Stimulated activated CD8-positive, alpha-beta memory T cell treated with anti-CD3 and anti-CD28 coated beads, Interleukin-7, amount 100 ng/mL, for 4 hours (primary cell): ENCODE measurements at places on chromosomes 6 and 20.
A peak's percentile ranks its signal among the peaks of the same experiment; 100 is the strongest.

- no peak for DNase-seq
Observed at GRCh38 chr6:169850746-169851145, 99.3 kb downstream of the ERMARD start.

DNA sequence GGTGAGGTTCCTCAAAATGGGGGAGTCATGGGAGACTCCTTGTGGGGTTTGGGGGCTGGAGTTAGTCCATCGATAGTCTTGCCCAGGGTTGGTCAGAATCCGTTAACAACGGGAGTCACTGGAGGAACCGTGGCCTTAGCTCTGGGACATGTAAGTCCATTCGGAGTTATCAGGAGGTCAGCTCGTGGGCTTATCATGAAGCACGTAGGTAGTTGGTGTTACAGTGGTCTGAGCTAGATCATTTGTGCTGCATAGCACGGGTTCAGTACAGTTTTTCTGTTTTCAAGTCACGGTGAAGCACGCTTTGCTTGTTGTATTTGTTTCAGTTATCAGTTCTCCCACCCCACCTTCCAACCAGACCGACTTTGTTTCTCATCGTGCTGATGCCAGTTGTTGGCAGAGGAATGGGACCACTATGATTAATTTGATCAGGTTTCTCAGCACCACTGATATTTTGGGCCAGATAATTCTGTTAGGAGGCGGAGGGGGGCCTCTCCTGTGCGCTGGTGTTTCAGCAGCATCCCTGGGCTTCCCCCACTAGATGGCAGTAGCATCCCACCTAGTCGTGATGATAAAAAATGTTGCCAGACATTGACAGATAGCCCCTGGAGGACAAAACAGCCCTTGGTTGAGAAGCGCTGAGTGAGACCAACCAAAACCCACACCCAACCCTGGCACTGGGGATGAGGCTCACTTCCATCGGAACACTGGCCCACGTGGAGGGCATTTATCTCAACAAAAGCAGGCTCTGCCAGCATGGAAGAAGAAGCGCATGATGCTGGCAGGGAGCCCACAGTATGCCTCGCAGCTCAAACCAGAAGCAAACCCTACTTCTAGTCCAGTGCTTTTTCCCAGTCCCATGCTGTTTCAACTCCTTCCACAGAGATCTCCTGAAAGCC is 2.2 kb upstream of the APMAP start:
- peak; percentile 64 for DNase-seq

DNA sequence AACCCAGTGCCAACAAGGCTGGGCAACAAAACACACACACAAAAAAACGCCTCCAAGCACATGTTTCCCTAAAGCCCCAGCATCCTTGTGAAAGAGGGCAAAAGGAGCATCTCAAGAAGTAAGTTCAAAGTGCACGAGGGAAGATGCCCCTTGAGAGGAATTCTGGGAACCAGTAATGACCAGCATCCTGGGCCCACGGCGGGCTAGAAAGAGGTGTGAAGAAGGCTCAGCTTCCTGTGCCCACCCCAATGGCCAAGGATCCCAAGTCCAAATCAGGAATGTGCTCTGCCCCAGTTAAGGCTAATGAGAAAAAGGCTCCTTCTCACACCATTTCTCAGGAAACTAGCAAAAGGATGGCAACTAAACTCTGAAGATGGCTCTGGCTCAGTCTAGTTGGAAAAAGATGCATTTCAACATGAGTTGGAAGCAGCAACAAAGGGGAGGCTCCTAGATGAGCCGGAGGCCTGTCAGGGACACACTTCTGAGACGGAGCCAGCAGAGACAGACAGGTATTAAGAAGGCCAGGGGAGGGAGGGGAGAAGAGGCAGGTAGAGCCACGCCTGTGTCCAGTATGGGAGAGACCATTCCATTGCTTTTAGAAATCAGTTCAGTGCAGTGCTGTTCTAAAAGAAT is 3.2 kb downstream of the RIMS4 start:
- no peak for DNase-seq

DNA sequence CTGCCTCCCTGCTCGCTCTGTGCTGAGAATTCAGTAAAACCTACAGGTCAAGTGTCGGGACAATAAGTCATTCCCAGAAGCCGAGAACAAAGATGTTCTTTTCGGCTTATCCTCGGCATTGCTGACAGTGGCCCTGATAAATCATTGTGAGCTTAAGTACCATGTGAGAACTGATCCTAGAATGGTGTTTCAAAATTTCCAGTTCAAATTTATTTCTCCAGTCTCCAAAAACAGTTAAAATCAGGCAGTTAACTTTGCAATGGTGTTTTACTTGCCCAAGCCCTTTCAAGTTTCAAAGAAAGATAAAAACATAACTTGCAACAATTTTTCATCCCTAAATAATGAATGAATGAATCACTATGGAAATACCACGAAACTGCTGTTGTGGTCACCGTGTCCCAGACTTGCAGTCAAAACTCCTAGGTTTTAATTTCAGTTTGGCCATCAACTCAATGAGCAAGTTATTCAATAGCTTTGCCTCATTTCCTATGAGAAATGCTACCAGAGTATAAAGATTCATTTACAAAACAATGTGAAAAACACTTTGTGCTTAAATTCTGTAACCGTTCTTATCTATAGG is 4.3 kb downstream of the ATP5F1E start:
- no peak for DNase-seq

GRCh38 chr20:11907621-11908020 is 10.1 kb upstream of the BTBD3 start:
- no peak for DNase-seq

GRCh38 chr6:112202639-112203341 is 51.6 kb downstream of the LAMA4 start:
- DNase-seq, result no peak

GRCh38 chr6:65876668-65877067 is 169.6 kb upstream of the EYS start:
- DNase-seq, result no peak

DNA sequence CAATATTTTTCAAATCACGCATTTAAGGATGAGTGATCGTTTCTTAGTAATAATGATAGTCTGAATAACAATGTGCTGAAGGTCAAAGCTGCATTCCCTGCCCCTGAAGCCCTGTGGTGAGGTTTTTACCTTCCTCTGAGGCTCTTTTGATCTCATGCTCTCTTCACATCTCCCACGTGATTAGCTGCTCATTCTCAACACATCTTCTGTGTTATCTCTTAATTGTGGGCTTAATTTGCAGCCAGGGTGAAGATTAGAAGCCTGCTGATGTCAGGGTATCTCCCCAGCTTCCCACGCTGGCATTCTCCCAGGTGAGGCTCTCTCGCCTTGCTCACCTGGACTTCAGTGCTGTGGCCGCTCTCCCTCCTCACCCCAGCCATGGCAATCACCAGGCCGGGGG is 109.7 kb upstream of the FOXQ1 start:
- no peak for DNase-seq

- no peak for DNase-seq
Observed at GRCh38 chr6:30615958-30616810, 859 bp downstream of the PPP1R10 start.

GRCh38 chr6:101395345-101395744 is 1.8 kb downstream of the GRIK2 start:
- no peak for DNase-seq

DNA sequence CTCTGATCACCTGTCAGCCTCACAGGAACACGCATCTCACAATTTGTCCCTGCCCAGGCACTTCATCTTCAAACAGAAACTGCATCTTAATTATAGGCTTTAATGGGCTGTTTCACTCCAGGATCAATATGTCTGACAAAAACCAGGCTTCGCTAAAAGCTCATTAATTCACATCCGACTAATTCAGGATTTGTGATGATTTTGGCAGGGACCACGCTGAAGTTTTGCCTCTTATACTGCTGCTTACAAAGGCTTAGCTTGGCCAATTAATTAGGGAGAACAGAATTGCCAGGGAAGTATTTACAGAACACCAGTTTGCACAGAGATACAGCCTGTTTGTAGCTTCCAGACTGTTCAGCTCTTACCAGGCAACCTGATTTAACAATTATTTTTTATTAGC is 541.0 kb upstream of the SPTLC3 start:
- no peak for DNase-seq

DNA sequence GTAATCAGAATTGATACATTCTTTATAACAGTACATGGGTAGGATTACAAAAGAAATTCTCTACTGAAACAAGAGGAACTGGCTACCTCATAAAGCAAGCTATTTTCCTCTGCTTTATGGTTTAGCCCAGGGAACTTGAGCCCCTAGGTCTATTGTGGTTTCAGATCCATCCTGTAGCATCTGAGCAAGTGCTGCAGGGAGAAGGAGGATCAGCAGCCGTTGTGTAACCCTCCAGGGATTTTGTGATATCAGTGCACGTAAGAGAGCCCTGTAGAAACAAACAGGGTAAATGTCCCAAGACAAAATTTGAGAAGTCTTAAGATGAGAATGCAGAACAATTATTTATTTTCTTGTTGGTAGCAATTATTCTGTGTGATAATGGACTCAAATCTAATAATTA is 165.2 kb upstream of the DEFB112 start:
- DNase-seq, result no peak

DNA sequence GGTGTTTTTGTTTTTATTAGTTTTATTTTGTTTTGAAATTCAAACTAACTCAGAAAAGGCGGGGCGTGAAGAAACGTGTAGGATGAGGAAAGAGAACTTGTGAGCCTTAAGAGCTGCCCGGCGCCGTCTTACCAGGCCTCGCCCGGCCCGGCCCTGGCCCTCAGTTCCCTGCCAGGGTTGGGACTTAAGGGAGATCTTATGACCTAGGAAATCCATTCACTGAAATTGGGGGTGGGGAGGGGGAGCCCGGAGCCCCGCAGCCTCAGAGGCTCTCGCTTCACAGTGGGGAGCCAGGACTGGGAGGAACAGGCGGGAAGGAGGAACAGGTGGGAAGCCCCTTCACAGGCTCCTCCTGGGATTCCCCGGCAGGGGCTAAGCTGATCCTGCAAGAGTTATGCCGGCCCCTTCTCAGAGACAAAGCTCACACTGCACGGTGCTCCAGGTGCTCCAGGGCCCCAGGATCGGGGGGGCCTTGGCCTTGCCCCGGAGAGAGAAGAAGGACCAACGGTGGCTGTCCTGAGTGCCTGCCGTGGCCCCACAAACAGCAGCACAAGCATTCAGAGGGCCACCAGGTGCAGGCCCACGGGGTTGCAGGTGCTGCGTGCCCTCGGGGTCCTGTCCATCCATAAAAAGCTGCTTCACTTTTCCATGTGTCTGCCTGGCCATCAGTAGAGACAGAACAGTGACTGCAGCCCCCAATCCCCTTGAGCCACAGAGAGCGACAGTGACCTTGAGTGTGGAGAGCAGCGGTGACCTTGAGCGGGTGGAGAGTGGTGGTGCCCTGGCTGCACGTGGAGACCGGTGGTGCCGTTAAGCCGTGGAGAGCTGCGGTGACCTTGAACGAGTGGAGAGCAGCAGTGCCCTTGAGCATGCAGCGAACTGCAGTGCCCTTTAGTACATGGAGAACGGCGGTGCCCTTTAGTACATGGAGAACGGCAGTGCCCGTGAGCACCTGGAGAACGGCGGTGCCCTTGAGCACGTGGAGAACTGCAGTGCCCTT is 152.7 kb downstream of the DLL1 start:
- no peak for DNase-seq

- no peak for DNase-seq
Observed at GRCh38 chr6:162478192-162478671, 249.3 kb downstream of the PRKN start.

GRCh38 chr20:21682521-21682954 is 22.9 kb upstream of the PAX1 start:
- DNase-seq, result no peak

- DNase-seq, result no peak
Observed at GRCh38 chr6:161238081-161238480, 35.8 kb downstream of the AGPAT4 start.

- DNase-seq, result no peak
Observed at GRCh38 chr6:42745083-42745639, 742 bp downstream of the TBCC start.

- DNase-seq, result no peak
Observed at GRCh38 chr6:63904650-63905248, 269.1 kb downstream of the PHF3 start.

GRCh38 chr20:33103556-33103955 is 24.1 kb downstream of the BPIFB4 start:
- DNase-seq, result no peak

GRCh38 chr20:17536944-17537444 is 5.8 kb upstream of the BFSP1 start:
- peak; percentile 32 for DNase-seq

GRCh38 chr6:53529324-53530036 is 15.4 kb downstream of the GCLC start:
- DNase-seq, result no peak

DNA sequence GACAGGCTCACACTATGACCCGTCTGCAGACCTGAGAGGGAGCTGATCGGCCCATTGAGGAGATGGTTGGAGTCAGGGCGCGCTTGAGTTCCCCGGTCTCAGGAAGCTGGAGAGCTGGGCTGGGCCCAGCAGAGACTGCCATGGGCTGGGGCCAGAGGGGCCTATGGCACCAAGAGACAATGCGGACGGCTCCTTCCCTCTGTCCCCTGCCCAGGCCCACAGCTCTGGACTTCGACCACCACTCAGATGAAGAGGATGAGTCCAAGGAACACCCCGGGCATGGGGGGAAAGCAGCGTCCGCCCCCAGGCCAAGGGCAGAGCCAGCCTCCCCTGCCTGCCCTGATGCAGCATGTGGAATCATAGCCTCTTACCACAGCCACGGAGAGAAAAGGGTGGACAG is 40.2 kb upstream of the PHACTR3 start:
- no peak for DNase-seq

- DNase-seq, result no peak
Observed at GRCh38 chr6:135686784-135687301, 164.7 kb upstream of the PDE7B start.

GRCh38 chr20:41654292-41654691 is 36.1 kb upstream of the CHD6 start:
- DNase-seq, result no peak

DNA sequence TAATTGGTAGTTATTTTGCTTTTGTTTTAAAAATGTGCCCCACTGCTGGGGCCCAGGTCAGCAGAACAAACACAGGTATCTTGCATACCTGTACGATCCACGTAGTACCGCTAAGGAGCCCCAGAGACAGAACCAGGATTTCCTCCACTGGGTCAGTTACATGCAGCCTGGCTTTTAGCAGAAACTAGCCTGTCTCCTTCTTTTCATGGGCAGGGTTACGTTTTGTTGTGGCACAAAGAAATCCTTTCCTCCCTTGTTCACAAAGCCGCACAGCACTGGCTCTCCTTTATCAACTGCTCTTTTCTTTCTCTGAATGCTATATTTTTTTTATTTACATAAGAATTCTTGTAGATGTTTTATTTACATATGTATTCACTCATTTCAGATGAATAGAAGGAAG is 190.3 kb upstream of the POU3F2 start:
- no peak for DNase-seq

GRCh38 chr6:13411484-13411883 is 75.9 kb downstream of the GFOD1 start:
- DNase-seq, result no peak

- no peak for DNase-seq
Observed at GRCh38 chr6:137427656-137428290, 66.4 kb downstream of the OLIG3 start.
